Cortex of kidney (tissue), 1 donor: ENCODE measurements at places on chromosomes 7 and 10.

DNA sequence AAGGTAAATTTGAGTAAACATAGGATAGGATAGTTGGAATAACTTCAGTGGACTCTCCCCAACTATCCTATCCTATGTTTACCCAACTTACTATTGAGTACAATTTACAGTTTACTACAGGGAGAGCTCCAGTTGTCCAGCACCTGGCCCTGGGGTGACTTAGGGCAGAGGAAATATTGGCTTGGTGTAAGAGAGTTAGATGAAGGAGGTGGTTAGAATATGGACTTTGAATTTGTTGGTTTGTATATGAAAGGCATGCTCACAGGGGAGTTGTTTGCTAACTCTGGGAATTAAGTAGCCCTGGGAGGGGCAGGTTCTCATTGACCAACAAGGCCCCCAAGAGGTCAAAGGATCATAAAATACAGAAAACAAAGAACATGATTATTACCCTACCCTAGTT, 497.7 kb downstream of the ARL4A start:
- no peak for DNase-seq

DNA sequence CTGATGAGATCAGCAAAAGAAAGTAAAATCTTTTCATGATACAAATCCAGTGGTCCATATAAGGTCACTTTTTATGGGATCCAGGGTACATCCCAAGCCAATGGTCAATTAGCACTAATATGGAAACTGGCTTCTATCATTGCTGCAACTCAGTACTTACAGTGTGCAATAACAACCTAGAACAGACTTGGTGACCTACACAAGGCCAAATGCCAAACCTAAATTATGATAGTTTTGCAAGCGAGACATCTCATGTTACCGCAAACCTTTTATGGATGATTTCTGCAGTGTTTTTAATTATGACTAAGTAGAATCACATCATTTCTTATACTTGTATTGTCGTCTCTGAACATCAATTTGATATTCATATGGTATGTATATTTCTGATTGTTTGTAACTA, 583.5 kb upstream of the SEMA3D start:
- DNase-seq: no peak

- DNase-seq: no peak
These were observed 113.7 kb downstream of the RGS10 start for GRCh38 chr10:119428789-119429188.

- DNase-seq: no peak
These were observed 68.9 kb downstream of the EBLN1 start for GRCh38 chr10:22148961-22149360.

DNA sequence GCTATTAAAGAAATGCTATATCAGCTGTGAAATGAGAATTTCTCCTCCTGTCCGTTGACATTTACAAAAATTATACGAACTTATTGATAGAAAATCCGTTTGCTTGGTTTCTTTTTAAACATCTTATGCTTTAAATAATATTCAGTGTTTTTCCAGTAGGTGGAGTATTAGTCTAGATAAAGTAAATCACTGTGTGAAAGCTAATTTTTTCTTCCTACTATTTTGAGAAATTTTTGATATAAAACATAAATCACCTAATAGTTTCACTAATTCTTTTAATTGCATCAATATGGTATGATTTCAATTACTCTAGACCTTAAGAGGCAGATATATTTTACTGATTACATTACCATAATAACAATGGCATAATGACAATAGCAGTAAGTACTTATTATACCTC, 335.2 kb upstream of the C7orf33 start:
- no peak for DNase-seq

DNA sequence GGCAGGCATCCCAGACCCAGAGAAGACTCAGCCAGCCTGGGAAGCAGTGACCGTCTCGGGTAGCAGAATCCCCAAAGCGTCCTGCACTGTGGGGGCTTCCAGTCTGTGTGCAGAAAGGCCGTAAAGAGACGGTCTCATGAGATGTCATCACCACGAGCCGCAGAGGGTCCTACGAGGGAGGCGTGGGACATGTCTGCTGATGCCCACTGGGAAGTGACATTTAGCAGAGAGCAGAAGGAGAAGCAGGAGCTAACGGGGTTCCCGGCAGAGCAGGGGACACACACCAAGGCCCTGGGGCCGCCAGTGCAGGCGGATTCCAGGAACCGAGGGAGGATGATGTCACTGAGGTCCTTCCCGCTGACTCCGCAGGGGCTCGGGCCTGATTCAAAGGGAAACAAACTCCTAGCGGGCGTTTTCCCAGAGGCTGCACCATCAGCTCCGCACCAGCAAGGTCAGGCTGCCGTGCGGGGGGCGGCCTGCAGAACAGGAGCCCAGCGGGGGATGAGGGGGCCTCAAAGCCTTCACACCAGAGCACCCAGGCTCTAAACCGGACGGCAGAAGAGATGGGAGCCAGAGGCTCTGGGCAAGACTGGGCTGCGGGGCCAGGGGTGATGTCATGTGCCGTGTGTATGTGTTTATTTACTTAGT, 85.4 kb upstream of the PDGFA start:
- no peak for DNase-seq

DNA sequence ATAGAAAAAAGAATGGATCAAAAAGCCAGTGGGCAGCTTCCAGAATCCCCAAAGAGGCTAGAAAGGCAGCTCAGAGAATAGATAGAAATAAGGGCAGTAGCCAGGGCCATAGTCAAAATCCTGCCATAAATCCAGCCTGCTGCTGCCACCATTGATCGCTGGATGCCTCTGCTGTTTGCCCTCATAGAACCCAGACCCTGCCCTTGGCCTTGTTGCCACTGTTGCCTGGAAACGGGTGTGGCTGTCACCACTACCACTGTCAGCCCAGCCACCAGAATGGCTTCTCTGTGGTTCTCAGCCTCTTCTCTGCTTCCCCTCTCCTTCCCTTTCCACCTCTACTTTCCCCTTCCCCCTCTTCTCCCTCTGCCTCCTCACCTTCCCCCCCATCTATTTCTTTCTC, 57.8 kb downstream of the HHEX start:
- no peak for DNase-seq

DNA sequence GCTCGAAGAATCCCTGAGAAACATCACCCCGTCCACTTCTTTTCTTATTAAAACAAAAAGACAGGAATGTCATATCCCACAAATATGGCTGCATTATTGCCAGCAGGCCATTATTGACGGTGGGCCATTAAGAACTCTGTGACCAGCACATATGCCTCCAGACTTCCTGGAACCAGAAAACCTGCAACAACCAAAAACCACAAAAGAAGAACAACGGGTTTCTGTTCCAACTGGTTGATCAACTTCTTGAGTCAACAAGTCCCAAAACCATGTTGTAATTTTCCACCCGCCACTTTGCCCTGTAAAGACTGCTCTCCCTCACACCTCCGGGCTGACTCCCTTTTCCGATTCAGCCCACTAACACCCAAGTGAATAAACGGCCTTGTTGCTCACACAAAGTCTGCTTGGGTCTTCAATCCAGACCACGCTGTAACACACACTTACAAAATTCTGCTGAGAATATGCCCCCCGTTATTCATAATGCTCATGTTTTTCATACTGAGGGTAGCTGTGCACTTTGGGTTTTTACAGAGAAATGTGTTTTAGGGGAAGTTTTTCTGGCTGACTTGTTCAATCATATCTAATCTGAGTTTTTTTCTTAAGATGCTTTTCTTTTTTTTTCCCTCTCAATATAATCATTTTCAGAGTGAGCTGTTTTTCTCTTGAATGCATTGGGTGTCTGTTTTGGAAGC, 20.7 kb downstream of the ZNF107 start:
- DNase-seq: no peak

DNA sequence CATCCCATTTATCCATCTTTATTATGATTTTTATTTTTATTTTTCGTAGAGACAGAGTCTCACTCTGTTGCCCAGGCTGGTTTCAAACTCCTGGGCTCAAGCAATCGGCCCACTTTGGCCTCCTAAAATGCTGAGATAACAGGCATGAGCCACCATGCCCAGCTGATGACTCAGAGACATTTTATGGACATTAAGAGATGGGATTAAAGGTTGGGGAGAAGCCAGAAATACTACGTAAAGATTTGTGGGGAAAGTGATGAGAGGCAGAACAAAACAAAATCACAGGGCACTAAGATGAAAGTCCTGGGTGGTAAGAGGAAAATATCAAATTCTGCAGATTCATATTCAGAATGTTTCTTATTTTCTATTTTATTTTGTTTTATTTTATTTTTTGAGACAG, 7.6 kb downstream of the WNT8B start:
- DNase-seq: no peak

DNA sequence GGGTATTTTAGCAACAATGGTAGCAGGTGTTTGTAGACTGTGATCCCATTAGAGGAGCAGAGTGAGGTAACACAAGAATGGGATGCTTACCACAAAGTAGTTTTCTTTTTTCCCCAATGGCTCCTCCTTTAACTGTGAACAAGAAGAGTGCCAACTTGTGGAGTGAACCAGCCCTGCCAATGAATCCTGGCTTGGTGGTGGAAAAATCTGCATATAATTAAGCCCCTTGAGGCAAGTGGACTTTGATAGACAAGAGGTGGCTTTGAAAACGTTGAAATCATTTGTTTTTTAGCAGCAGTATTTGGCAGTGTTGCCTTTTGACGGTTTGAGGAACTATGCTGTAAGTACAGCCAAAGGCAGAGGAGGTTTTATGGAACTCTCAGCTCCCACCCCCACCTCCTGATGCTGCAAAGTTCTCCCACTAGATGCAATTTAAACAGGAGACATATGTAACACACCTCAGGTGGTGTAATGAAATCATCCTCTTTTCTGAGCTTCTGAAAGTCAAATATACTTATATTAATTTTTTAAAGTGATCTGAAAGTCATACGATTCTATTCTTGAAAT, 295.6 kb downstream of the DPP6 start:
- DNase-seq: no peak

- DNase-seq: no peak
These were observed 173.4 kb upstream of the SHH start for GRCh38 chr7:155985518-155986250.

- no peak for DNase-seq
These were observed 86.4 kb upstream of the KIF5B start for GRCh38 chr10:32142646-32143045.

DNA sequence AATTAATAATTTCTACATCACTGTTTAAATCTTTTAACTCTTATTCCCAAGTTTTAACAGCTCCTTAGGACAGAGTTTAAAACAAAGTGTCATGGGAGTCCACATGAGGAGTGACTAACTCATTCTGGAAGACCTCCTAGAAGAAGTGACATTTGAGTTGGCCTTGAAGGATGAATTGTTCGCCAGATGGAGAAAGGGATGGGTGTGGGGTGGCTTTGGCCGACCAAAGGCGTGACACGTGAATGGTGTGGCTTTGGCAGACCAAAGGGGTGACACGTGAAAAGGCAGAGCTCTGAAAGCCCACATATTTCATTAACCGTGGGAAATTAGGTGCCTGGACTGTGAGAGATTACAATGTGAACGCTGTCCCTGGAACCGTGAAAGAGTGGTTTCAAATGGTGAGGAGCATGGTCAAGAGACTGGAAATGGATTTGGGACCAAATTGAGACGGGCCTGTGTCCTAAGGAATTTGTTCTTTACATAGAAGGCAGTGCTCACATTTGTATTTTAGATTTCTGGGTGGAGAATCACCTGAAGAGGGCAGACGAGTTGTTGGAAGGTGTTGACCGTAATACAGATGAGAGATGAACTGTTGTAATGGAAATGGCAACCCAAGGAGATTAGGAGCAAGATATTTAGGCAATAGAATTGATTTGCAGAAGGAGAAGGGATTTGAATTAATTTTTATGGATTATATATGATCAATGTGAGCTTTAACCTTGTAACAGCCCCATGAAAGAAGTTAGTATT, 228.1 kb downstream of the BICC1 start:
- no peak for DNase-seq

GRCh38 chr10:12377658-12378290, 28.4 kb downstream of the CAMK1D start:
- no peak for DNase-seq
